ENCODE measurements at places on chromosomes 2 and 18. TPM values are rescaled to one million over a fixed set of nuclear protein-coding genes. Genes with fewer than 3 reads are reported as not detected.

DNA sequence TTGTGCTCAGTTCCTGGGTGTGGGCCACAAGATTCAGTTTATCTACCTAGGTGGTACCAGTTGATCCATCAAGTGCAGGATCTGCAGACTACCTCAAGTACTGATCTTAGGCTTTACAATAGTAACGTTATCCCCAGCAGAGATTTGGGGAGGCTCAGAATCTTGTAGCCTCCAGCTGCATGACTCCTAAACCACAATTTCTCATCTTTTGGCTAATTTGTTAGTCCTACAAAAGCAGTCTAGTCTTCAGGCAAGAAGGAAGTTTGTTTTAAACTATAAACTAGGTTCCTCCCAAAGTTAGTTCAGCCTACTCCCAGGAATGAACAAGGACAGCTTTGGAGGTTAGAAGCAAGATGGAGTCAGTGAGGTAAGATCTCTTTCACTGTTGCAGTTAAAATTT is 213.5 kb upstream of the PIEZO2 start:
- no peak for DNase-seq

- DNase-seq: no peak
These were observed 19.6 kb downstream of the PELI1 start for GRCh38 chr2:64124571-64124970.

GCG gene
- not detected for total RNA-seq

- no peak for DNase-seq
These were observed 2.9 kb upstream of the KHK start for GRCh38 chr2:27083410-27084296.

SNRNP27 gene
- 54.8 TPM for total RNA-seq

DNA sequence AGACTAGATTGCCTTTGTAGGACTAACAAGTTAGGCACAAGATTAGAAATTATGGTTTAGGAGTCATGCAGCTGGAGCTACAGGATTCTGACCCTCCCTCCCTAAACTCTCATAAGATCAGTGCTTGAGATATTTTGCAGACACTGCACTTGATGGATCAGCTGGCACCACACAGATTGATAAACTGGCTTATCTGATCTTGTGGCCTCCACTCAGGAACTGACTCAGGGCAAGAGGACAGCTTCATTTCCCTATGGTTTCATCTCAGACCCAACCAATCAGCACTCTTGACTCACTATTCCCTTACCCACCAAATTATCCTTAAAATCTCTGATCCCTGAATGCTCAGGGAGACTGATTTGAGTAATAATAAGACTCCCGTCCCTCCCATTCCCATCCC is 152.3 kb downstream of the DIS3L2 start:
- no peak for DNase-seq

TDRD15 gene
- total RNA-seq: not detected

- DNase-seq: no peak
These were observed 169.4 kb downstream of the SMAD7 start for GRCh38 chr18:48781163-48781987.

- no peak for DNase-seq
These were observed 24.2 kb downstream of the ITGB1BP1 start for GRCh38 chr2:9398881-9399780.

- no peak for DNase-seq
These were observed 93.7 kb downstream of the TPGS2 start for GRCh38 chr18:36735130-36735529.

CNGA3 gene
- total RNA-seq: not detected

RETREG2 gene
- total RNA-seq: 83.2 TPM

GRCh38 chr2:156841321-156841720 is 405.1 kb downstream of the GPD2 start:
- no peak for DNase-seq

GRCh38 chr2:223797037-223797436 is 40.3 kb downstream of the AP1S3 start:
- DNase-seq: no peak

LBH gene
- total RNA-seq: 135 TPM

UGT1A1 gene
- total RNA-seq: not detected

TUBA3D gene
- total RNA-seq: not detected

- no peak for DNase-seq
These were observed 10.7 kb upstream of the IAH1 start for GRCh38 chr2:9463698-9464034.

Data from CD4-positive, alpha-beta T cell (primary cell).